ENCODE measurements at places on chromosomes 13 and 19.

- DNase-seq, result no peak
These were observed 115.2 kb upstream of the SOX21 start for GRCh38 chr13:94827566-94827965.

- no peak for DNase-seq
These were observed 14.8 kb downstream of the AXL start for GRCh38 chr19:41233748-41234240.

- DNase-seq, result no peak
These were observed 53.8 kb downstream of the KCTD12 start for GRCh38 chr13:76832258-76832988.

GRCh38 chr19:54418030-54418929 lies 3.0 kb downstream of the TTYH1 start:
- DNase-seq, result no peak

DNA sequence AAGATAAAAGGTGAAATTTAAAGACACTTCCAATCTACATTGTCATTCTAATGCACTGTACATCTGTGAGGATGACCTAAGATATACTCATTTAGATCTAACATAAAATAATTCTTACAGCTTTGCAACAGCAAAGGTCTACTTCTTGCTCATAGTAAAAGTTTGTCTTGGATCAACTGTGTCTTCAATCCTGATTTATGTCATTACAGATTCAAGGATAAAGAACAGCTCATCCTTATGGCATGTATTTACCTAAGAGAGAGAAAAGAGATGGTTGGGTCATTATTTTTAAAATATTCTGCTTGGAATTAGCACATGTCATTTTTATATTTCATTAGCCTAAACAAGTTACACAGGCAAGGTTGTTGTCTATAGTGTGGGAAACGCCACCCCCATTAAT lies 2193.1 kb downstream of the PCDH9 start:
- DNase-seq, result no peak

GRCh38 chr13:95185311-95185710 lies 115.9 kb downstream of the ABCC4 start:
- DNase-seq, result no peak

DNA sequence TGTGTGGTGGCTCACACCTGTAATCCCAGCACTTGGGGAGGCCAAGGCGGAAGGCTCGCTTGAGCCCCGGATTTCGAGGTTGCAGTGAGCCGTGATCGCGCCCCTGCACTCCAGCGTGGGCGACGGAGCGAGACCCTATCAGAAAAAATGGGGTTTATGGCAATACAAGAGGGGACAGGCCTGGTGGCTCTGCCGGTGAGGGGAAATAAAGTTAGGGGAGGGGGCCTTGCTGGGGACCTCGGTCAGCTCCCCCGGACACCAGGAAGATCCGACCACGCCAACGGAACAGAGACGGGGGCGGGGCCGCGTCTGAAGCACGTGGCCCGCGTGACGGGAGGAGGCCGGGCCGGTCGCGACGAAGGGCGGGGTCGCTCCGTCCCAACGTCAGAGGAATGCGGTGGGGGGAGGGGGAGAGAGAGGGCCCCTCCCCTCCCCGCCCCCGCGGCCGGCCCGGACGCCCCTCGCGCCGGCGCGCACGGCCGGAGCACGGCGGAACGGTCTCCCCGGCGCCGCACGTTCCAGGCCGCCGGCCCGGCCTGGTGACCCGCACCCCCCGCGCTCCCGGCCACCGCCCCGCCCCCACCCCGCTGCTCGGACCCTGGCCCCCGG lies 1.9 kb upstream of the HNRNPL start:
- peak; percentile 79 for DNase-seq

DNA sequence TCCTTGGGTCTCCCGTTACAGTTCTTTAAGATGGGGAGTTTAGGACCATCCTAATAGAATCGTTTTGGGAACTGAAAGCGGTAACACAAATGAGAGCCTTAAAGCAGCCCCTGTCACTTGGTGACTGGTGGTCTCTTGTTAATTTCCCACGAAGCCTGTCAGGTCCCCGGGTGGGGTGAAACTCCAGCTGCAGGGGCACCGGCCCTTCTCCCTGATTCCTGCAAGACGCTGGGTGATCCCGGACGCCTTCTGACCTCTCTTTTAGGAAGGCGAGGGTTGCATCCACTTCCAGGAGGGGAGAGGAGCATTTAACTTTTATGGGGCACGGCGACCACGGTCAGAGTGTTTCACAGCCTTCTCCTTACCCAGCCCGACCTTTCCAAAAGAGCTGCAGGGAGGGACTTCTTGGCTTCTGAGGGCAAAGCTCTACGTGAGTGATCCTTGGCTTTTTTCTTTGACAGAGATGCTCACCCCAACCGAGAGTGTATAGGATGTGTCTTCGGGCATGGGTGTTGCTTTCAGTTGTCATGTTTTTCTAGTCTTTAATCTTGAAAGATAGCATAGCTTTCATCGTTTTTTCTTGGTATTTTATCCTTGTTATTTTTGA lies 688 bp downstream of the ZNF225 start:
- no peak for DNase-seq

- no peak for DNase-seq
These were observed 450.3 kb upstream of the ARGLU1 start for GRCh38 chr13:107018285-107018684.
